Pulmonary artery endothelial cell (primary cell): ENCODE measurements at places on chromosomes 6 and 20. TPM values are rescaled to one million over a fixed set of nuclear protein-coding genes. Genes with fewer than 3 reads are reported as not detected.

FNDC11 gene
- total RNA-seq, result 1.1 and 1.9 TPM in 2 replicates

HLA-DPA1 gene
- total RNA-seq, result 1.4 TPM in 1 of 2 replicates, not detected in the other

SLC52A3 gene
- total RNA-seq, result not detected in 2 replicates

BANF2 gene
- not detected in 2 replicates for total RNA-seq

PKIB gene
- 0.13 TPM in 1 of 2 replicates, not detected in the other for total RNA-seq

SLC22A16 gene
- total RNA-seq, result not detected in 2 replicates

ITPR3 gene
- 59.5 and 62.5 TPM in 2 replicates for total RNA-seq

PRR18 gene
- total RNA-seq, result not detected in 2 replicates

SLC22A2 gene
- total RNA-seq, result not detected in 2 replicates

PHACTR1 gene
- 5.8 and 7.0 TPM in 2 replicates for total RNA-seq

FOXS1 gene
- not detected in 2 replicates for total RNA-seq

FAM120B gene
- 12.8 and 13.6 TPM in 2 replicates for total RNA-seq

ABCF1 gene
- total RNA-seq, result 53.0 and 67.9 TPM in 2 replicates

BTN1A1 gene
- not detected in 2 replicates for total RNA-seq

DCDC2 gene
- not detected in 2 replicates for total RNA-seq

CYP21A2 gene
- total RNA-seq, result not detected in 2 replicates

VIP gene
- 0.26 and 0.53 TPM in 2 replicates for total RNA-seq

POU3F2 gene
- not detected in 2 replicates for total RNA-seq

MYB gene
- 0.13 and 0.18 TPM in 2 replicates for total RNA-seq

GSTA3 gene
- not detected in 2 replicates for total RNA-seq

EFCAB8 gene
- total RNA-seq, result 0.04 and 0.07 TPM in 2 replicates

BMP2 gene
- total RNA-seq, result 16.1 and 24.2 TPM in 2 replicates

KIAA1755 gene
- total RNA-seq, result 0.07 TPM in 2 replicates

DYNLT2 gene
- 0.73 and 0.85 TPM in 2 replicates for total RNA-seq

OR2H1 gene
- not detected in 2 replicates for total RNA-seq

GABRR1 gene
- total RNA-seq, result not detected in 2 replicates

PCSK2 gene
- not detected in 2 replicates for total RNA-seq

EDN3 gene
- not detected in 2 replicates for total RNA-seq

LY6G6D gene
- total RNA-seq, result not detected in 2 replicates

BPI gene
- total RNA-seq, result not detected in 2 replicates

RNF39 gene
- total RNA-seq, result not detected in 2 replicates

SRSF12 gene
- 0.25 and 0.46 TPM in 2 replicates for total RNA-seq

BPIFB4 gene
- total RNA-seq, result not detected in 2 replicates

AKAP12 gene
- total RNA-seq, result 285 and 309 TPM in 2 replicates

SMLR1 gene
- not detected in 2 replicates for total RNA-seq

FAM83C gene
- not detected in 2 replicates for total RNA-seq

TINAG gene
- not detected in 2 replicates for total RNA-seq
